Stimulated activated CD4-positive, alpha-beta T cell treated with anti-CD3 and anti-CD28 coated beads, Interleukin-4, amount 100 ng/mL, for 24 hours (primary cell): ENCODE measurements at places on chromosomes 2 and 18.

GRCh38 chr18:77702686-77703085, 453.0 kb downstream of the GALR1 start:
- peak; percentile 8 for DNase-seq

DNA sequence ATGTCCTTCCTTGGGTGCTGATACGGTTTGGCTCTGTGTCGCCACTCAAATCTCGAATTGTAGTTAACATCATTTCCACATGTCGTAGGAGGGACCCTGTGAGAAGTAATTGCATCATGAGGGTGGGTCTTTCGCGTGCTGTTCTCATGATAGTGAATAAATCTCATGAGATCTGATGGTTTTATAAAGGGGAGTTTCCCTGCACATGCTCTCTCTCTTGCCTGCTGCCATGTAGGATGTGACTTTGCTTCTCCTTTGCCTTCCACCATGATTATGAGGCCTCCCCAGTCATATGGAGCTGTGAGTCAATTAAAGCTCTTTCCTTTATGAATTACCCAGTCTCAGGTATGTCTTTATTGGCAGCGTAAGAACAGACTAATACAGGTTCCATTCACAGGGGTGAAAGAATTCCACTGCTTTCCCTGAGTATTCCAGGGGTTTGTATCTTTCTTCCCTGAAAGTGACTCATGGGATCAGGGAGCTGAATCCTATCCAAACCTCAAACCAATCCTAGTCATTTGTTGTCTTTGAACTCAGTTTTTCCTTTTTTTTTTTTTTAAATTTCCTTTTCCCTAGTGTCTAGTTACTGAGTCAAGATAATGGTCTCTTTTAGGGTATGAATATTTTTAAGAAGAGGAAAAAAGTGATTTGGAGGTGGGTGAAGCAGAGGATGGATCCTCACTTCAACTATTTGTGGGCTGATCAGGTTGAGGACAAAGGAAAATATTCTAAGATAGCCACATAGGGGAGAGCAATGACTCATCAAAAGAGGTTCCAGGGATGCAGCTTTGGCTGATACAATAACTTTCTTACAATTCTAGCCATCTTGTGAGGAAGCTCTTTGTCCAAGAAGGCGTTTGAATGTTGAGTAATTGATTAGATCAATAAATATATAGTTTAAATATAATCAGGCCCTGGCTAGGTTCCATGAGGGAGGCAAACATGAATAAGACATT, 19.5 kb upstream of the KCNE4 start:
- no peak for DNase-seq

GRCh38 chr2:109208071-109208950, 79.3 kb downstream of the SH3RF3 start:
- DNase-seq: no peak

DNA sequence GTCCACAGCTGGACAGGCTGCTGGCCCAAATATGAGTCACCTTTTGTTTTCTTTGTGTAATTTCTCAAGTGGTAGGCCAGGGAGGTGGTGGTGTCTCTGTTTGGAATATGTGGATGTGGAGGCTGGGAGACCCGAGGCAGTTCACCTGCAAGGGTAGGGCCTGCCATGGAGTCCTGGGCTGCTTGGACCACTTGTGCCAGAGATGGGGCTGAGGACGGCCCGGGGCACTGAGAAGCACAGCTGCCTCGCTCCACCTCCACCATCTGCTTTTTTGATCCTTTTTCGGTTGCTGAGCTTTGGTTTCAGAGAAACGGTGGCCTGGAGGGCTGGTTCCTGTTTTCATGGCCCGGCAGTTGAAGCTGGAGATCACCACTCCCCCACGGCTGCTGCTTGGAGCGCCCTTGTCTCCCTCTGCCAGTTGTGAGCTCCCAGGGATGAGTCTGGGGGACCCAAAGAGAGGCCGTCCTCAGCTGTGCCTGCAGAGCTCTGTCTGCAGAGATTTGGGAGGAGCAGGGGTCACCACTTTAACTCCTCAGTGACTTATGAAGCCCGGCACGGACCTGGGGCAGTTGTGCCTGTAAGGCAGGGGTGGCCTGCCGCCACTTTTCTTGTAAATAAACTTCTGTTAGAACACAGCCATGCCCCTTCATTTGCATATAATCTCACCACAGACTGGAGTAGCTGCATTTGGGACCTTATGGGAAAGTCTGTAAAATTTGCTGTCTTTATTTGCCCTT, 67.6 kb upstream of the MCFD2 start:
- no peak for DNase-seq

- no peak for DNase-seq
Measured at GRCh38 chr18:79413901-79414300, 18.2 kb downstream of the NFATC1 start.

DNA sequence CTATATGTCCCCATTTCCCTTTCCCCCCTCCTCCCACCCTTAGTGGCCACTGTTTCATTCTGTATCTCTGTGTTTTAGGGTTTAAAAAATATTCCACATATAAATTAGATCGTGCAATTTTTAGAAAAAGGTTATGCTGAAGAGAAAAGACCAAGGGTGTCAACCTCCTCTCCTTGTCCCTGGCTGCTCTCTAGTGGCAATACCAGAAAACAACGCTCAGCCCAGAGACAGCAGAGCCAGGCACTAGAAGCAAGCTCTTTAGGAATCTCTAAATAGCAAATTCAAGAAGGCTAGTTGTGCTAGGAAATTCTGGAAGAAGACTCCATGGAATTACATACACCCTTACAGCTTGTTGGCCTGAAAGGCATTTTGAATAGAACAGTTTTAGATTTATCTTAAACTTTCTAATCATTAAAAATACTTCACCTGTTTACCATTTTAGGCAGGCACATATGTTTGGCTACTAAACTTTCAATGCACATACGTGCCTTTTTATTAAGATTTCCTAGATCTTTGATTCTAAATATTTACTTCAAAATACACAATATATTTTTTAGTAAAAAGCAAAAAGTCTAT, 35.1 kb upstream of the RASGRP3 start:
- DNase-seq: no peak

DNA sequence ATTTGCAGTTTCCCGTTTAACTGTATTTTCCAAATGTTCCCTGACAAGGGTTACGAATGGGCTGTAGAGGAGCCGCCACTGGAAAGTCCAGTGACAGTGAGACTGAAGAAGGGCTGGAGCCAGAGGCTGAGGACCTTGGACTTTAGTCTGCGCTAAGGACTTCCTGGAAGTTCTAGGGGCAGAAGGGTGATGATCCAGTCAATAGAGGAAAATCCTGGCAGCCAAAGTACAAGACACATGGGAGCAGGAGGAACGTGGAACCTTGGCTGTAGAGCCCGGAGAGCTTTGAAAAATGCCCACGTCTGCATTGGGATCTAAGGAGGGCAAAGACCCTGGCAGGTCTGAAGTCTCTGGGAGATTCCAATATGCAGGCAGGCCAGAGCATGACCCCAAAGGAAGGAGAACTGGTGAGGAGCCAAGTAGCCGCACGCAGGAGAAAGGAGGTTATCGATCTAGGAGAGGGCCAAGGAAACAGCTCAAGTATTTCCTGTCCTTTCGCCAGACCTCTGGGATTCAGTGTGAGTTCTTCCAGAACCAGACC, 28.5 kb downstream of the MBP start:
- peak; percentile 2 for DNase-seq

- DNase-seq: no peak
Measured at GRCh38 chr2:12533337-12534005, 183.3 kb upstream of the TRIB2 start.

DNA sequence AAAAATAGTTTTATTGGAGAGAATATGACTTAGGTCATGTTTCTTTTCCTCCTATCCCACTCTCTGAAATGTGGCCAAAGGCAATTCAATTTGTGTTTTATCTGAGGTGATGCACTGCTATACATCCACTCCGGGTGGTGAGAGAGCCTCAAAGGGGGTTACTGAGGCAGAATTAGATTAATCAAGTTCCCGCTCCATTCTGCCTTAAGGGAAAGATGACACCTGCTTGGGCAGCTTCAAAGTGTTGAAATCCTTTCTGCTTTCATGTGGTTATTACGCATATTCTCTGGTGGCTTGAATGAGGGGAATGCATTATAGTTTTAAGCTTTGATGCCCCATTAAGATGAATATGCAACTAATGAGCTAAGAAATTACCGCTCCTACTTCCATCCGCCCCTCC, 213.0 kb upstream of the TMEFF2 start:
- DNase-seq: no peak

DNA sequence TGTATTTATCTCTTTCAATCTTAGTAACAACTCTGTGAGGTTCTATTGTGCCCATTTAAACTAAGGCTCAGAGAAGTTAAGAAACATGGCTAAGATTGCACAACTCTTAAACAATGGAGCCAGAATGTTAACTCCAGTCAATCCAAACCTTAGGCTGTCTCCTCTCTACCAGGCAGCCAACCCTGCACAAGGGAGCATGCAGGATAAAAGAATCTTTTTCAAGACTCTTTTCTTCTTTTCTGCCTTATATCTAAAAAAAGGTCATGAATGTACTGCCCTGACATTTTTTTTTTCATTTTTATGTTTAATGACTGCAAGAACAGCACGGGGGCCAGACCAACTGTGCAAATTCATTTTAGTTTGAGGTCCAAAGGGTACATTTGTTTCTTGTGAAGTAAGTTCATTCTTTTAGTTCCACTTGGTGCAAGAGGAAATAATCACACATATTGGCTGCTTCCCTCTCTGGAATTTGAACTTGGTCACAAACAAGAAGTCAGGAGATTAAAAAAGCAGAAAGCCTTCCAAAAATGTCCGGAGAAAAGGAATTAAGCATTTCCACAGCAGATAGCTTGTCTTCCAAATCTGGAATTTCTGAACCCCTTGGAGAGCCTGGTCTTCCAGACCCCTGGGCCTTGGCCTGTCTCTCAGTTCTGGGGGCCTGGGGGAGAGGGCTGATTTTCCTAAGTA, 96.0 kb upstream of the RIOK3 start:
- no peak for DNase-seq

DNA sequence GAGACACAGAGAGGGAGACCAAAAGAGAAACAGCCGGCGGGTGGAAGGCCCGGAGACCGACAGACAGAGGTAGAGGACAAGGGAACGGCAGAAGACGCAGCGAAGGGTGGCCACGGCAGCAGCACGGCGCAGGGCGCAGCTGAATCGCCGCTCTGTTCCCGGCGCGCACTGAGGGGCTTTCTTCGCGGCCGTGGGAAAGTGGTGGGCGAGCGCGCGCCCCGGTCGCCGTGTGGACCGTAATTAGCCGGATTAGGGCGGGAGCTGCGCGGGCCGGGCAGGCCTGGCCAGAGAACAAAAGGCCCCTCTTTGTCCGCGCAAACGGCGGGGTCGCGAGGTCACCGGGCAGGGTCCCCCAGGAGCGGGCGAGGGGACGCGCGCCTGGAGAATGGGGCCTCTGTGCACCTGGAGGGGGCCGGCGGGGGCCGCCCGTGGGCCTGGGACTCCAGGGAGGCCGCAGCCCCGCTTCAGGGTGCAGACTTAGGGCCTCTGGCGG, 158.3 kb downstream of the ZFP36L2 start:
- no peak for DNase-seq

GRCh38 chr2:156394033-156394741, 42.0 kb upstream of the GPD2 start:
- no peak for DNase-seq

GRCh38 chr2:54061272-54061671, 54.1 kb upstream of the ACYP2 start:
- no peak for DNase-seq

DNA sequence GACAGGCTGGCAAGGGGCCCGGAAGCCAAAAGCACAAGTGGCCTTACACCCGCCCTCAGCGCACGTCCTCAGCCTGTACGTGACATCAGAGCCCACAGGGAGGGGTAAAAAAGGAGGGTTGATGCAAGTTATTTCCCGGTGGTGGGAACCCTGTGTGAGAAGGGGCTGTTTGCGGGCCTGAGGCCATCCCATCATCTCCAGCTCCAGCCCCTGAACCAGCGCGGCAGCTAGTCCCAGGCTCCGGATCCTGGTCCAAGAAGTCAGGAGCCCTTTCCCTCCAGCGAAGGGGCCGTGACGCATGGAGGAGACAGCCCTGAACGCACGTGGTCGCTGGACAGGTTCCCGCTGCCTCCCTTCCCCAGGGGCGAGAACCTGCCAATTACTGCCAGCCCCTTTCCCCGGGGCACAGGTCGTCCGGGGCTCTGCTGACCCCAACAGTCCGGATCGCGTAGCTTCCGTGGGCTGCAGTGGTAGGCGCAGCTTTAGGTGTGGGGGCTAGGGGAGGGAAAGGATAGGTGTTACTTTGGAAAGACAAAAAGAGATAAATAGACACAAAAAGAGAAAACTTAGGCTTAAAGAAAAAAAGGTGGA, 1.3 kb upstream of the LRP2 start:
- peak; percentile 50 for DNase-seq

DNA sequence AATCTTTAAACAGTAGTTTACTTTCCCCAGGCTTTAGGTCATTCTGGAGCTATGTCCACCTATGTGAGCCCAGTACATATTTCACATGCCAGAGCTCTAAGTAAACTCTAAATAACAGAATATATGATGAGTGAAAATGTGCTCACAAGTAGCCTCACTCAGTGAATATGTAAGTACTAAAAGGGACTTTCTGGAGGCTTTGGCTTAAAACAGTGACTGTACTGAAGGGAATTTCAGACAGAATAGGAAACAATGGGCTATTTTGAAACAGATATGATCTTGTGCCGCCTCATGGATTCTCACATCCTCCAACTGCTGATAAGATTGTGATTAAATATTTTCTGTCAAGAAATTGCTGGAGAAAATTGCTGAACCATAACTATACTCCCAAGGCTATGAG, 747.9 kb downstream of the SOCS6 start:
- no peak for DNase-seq

GRCh38 chr2:106885971-106886915, at the start of gene ST6GAL2:
TSS of gene ST6GAL2 (minus strand) at chr2:106886167. CDS start at chr2:106843977, 42,190 bp downstream.
- no peak for DNase-seq

- no peak for DNase-seq
Measured at GRCh38 chr18:55224086-55224625, 264.9 kb upstream of the CCDC68 start.

- no peak for DNase-seq
Measured at GRCh38 chr2:54728669-54729120, 5.2 kb downstream of the EML6 start.

- DNase-seq: peak; percentile 7
Measured at GRCh38 chr2:43950383-43951008, 45.3 kb downstream of the LRPPRC start.

DNA sequence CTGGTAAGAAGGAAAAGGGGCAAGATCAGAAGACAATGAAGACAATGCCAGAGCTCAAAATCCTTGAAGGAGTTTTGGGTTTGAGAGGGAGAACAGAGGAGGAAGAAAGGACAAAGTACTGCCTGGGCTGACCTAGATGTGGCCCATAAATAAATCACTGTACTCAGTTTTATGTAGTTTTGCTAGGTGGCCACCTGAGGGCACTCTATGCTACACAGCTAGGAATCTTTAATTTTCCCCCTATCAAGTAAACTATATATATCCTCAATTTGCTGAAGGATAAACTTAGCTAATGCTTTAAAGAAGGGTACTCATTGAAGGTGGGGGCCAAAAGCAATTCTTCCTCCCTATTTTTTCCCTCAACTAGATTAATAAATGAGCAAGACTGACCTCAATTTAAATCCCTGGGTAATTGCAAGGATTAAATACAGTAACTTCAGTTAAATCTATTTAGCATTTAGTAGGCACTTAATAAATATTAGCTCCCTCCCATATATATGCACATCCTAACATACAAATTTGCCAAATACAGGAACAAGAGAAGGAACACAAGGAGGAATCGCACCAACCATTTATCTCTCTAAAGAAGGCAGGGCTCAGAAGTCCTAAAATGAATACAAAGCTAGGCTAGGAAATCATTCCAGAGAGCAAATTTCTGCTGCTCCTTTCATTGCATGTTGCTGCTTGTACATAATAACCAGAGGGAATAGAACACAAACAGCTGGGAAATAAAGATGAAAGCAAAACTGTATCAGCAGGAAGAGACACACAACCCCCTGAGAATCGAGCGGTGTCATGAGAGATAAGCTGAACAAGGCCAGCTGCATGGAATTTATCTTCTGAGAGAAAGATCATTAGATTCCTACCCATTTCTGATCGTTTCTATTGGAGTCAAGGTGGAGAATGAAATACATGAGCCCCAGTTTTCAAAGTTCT, 540.1 kb downstream of the NRXN1 start:
- peak; percentile 9 for DNase-seq
